ENCODE measurements at places on chromosomes 1 and 21.

- no peak for DNase-seq
Observed at GRCh38 chr21:14875704-14876523, 188.9 kb downstream of the NRIP1 start.

DNA sequence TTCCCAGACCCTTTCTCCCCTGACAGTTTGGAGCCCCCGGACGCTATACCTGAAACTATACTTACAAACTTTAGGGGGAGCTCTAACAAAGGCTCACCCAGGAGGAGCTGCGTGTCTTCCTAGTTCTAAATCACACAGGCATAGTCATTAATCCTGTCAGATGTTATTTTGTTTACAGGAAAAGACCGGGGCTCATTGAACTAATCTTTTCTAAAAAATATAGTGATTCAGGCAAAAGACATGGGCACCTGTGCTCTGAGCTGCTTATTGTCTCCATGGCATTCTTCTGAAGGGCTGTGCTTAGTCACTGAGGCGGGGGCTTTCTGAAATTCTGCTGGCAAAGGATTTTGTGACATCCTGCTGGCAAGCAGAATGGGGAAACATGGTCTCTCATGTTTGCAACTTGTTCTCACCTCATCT is 1577.0 kb downstream of the NCAM2 start:
- no peak for DNase-seq

GRCh38 chr1:118201524-118201923 is 16.5 kb upstream of the SPAG17 start:
- no peak for DNase-seq

GRCh38 chr1:169565335-169566271 is 20.7 kb downstream of the F5 start:
- no peak for DNase-seq

DNA sequence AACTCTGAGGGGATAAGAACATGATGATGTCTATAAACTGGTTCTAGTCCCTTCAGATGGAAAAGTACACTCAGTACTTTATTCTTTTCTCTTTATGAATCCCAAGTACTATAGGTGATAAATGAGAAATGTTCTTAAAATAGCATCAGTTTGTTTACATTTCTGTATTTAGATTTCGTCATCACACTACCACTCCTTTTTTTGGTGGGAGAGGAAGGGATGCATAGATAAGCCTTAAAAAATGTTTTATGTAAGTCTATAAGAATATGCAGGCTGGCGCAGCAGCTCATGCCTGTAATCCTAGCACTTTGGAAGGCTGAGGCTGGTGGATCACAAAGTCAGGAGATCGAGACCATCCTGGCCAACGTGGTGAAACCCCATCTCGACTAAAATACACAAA is 144.8 kb downstream of the USP25 start:
- DNase-seq, result no peak

DNA sequence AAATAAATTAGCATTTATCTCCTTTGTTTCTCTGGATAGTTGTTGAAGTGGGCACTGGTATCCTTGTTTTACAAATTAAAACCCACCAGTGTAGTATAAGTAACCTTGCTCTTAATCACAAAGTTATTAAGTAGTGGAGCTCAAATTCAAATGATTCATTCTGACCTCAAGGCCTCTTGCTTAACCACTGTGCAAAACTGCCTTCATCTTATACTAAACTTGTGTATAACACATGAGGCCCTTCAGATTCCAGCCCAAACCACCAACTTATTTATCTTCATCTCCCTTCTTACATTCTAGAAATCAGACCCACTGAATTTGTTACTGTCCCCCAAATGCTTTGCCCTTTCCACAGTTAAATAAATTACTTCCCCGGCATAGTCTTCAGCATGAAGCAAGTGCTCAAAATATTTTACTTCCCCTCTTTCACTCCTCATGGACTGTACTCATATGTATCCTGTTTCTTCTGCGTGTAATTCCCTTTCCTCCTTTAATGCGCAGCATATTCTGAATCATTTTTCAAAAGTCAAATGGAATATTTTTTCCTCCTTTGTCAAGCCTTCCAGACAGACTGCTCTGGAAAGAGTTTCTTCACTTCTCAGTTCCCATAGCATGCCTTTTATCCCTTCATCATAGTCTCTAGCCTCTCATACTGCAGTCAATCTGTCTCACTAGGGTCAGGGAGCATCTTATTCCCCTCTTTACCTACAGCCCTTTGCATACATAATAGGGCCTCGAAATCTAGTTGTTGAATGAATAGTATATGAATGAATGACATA is 19.0 kb upstream of the DNASE2B start:
- DNase-seq, result no peak
